ENCODE measurements at places on chromosomes 1 and 21.
A peak's percentile ranks its signal among the peaks of the same experiment; 100 is the strongest.

DNA sequence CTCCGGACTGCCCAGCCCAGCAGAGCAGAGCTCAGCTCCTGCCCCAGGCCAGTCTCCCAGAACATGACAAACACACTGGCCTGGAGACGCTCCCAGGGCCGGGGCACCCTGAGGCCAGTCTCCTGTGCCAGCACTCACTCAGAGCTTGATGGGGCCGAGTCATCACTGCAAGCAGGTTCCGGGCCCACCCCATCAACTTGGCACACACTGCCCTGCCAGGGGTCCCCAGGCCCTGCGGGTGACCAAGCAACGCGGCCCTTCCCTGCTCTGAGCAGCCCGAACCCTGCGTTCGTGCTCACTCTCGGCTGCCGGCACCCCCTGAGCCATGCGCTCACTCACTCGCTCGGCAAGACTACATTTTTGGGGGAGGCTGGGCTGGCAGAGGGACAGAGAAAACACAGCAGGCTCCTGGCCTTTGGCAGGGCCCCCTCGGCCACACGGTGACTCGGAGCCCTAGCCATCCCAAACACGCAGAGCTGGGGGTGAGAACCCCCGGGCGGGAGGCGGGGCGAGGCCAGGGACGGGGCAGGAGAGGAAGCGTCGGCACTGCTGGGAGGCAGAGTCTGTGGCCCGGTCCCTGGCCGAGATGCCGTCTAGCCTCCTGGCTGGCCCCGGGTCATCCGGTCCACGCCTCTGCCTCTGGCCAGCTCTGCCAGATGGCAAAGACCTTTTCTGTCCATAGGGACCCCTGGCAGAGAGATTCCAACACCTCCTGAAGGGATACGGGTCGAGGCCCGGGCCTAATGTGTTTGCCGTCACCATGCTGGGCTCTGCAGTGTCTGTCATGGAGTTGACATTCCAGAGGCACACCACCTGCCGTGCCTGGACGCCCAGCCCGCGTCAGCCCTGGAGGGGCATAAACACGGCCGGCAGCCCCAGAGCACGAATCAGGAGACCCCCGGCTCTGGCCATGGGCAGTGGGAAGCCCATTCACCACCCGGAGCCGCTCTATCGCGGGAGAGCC is 68.0 kb downstream of the MEGF6 start:
- DNase-seq: peak; percentile 81

DNA sequence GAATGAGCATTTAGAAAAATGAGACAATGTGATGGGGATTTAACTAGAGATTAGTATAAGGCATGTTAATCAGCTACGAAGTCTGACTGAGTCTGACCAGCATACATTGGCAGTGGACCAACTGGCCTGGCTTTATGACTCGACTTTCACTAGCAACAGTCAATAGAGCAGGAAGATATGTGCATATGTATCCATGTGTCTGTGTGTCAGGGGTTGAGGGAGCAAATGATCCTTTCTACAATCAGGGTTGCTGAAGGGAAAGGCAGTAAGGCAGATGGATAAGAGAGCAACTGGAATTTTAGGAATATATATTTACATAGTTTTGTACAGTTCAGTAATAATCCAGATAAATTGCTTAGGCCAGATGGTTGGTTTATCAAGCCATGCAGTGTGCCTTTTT is 645.6 kb downstream of the PLA2G4A start:
- DNase-seq: no peak

DNA sequence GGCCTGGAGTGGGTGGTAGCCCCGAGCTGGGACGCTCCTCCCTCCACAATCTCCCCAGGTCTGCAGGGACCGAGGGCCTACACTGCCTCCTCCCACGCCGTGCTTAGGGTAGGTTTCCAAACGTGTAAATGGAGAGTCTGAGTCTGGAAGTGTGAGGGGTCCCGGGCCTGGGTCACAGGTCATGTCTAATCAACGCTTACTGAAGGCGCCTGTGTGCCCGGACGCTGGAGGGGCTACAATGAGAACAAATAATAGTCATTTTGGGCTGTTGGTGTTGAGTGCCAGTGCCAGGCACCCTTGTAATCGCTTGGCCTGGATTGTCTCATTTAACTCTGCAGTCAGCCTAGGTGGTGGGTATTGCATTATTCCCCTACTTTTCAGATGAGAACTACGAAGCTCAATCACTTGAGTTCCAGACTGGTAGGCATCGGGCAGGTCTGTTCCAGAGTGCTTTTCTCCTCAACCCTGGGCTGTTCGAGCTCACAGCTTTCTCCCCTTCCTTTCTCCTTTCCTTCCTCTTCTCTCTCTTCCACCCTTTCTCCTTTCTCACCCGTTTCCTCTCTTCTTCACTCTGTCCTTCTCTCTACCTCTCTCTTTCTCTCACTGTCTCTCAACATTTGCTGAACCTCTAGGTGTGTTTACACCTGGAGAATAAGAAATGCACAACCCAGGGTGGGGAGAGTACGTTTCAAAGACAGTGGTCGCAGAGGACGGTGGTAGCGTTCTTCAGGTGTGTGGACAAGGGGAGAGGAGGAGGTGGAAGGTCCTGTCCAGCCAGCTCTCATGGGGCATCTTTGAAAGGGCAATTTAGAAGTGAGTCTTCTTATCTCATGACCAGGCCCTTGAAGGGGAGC is 883 bp downstream of the SLC66A1 start:
- DNase-seq: no peak

DNA sequence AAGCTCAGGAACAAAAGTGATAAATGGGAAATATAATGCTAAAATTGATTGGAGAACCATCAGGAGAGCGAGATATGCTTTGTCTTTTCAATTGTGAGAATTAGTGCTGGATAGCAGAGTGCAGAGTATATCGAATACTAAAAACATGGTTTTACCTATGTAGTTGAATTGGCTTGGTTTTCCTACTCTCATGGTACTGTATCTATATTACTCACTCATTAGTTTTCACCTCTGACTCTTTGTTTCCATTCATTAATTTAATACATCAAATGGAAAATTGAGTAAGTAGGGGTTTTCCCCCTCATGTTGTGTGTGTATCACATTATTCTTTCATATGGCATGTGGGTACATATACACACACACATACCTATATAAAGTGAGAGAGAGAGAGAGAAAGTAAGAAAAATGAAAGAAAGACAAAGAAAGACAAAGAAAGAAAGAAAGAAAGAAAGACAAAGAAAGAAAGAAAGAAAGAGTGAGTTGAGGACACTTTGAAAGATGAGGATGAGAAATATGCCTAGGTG is 1574.5 kb downstream of the MRPL39 start:
- DNase-seq: no peak

GRCh38 chr1:191541758-191542157 is 616.5 kb upstream of the RGS18 start:
- no peak for DNase-seq

DNA sequence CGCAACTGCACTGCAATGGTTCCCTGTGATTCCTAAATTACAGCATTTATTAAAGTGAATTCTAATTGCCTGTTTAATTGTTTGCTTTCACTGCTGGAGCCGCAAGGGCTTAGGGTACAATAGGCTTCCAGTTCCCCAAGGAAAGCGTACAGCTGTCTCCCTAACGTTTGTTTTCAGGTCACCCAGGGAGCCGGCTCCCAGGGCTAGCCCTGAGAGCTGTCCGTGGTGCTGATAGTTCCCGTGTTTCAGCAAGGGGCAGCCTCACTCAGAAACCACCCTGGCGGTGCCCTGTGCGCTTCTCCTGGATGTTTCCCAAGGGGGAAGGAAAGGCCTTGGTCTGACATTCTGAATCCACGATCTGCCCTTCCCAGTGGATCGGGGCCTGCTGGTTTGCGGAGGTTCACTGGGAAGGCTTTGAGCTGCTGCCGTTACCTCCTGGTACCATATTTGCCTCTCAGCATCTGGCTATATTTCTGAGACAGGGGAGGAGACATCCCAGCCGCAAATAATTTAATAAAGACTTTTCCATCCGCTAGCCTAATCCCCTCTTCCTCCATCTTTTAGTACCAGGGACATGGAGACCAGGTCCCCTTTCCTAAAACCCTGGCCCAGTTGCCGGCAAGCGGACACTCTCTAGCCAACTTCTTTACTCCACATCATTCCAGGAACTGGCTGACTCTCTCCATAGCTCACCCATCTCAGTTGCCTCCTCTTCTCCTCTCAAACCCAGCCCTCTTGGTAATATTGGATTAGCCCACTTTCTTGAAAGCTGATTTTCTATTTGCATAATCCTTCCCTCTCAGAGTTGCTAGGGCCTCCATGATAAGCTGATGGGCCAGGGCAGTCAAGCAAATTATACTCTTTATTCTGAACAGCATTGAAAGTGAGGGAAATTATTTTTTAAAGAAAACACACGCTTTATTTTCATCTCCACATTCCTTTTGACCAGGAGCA is 149.0 kb downstream of the IGSF21 start:
- DNase-seq: no peak

DNA sequence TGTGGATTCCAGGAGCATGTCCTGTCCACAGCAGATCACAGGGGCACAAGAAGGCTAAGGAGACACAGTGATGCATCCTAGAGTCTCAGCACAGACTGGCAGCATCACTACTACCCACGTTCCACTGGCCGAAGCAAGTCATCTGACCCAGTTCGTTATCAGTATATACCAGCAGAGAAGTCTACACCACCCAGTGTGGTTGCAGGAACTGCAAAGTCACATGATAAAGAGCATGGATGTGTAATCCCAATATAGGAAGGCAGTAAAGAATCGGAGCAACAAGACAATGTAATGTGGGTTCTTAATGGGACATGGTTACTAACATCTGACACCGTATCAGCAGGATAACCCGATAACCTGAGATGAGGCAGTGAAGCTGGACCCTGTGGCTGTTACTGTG is 246.6 kb downstream of the RRAGC start:
- DNase-seq: no peak

GRCh38 chr1:68485431-68486022 is 11.4 kb downstream of the DEPDC1 start:
- DNase-seq: no peak

GRCh38 chr1:32275424-32275823 is 16.5 kb upstream of the HDAC1 start:
- no peak for DNase-seq

DNA sequence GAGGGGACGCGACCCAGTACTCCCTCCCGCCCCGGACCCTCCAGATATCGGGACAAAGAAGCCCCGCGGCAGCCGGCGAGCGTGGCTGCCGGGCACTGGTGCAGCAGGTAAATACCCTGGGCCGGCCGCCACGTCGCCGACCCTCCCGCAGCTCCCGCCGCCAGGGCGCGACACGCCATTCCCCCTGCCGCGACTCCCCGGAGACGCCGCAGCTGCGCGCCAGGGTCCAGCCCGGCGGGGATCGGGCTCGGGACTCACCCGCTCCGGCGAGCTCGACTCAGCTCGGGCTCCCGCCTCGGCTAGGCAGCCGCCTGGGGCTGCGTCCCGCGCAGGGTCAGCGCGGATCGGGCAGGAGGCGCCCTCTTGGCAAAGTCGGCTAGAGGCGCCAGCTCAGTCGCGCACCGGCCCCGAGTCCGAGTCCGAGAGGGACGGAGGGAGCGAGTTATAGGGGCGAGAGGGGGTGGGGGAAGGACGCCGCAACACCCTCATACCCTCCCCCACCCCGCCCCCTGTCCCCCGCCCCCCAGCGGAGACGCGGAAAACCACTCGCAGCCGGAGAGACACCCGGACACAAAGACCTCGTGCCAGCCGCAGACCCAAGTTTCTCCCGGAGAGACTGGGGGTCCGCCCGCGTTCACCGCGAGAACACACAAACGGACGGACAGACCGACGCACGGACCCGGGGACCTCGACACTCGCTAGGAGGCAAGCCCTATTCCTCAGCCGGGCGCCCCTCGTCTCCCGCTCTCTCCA is 985 bp downstream of the SYT6 start:
- no peak for DNase-seq

GRCh38 chr21:33035147-33035546 is 9.4 kb downstream of the OLIG2 start:
- no peak for DNase-seq

DNA sequence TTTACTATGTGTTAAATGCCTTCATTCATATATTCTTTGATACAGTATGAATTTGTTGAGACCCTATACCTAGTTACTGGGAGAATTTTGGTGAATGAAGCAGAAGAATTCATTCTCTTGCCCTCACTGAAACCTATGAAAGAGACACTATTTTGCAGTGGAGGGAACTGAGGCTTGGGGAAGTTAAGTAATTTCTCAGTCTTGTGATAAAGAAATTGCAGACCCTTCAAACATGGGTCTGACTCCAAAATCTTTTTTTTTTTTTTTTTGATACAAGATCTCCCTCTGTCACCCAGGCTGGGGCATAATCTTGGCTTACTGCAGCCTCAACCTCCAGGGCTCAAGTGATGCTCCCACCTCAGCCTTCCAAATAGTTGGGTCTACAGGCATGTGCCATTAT is 132.1 kb downstream of the DNM3 start:
- no peak for DNase-seq

- DNase-seq: no peak
These were observed 16.0 kb upstream of the POU3F1 start for GRCh38 chr1:38062361-38063288.

GRCh38 chr21:37758982-37759381 is 157.3 kb downstream of the KCNJ6 start:
- no peak for DNase-seq

DNA sequence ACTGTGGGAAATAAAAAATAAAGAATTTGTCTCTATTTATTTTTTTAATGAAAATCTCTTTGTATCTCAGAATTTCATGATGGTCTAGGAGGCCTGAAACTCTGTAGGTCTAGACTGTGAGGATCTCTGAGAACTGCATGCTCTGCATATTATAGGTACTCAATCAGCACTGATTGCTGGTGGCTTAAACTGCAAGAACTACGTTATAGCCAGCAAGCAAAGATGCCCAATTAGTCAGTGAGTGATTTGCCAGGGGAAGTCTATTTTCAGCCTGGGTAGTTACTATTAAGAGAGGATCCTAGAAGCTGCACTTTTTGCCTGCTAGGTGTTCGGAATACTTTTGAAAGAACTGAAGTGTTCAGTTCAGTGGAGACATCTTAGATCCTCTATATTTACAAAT is 87.4 kb downstream of the GPR52 start:
- DNase-seq: no peak

- DNase-seq: no peak
These were observed 21.3 kb upstream of the EGLN1 start for GRCh38 chr1:231443363-231443762.

- peak; percentile 34 for DNase-seq
These were observed 70.8 kb upstream of the RHOU start for GRCh38 chr1:228664399-228664914.

- no peak for DNase-seq
These were observed 63.7 kb downstream of the DYRK1A start for GRCh38 chr21:37430184-37430821.

All from thoracic aorta (tissue), 2 donors.